ENCODE measurements at places on chromosomes 5 and 9.

GRCh38 chr5:142864290-142865260 lies 94.4 kb downstream of the ARHGAP26 start:
- DNase-seq, result no peak

- no peak for DNase-seq
Observed at GRCh38 chr9:30065888-30066287, 2318.6 kb upstream of the ACO1 start.

DNA sequence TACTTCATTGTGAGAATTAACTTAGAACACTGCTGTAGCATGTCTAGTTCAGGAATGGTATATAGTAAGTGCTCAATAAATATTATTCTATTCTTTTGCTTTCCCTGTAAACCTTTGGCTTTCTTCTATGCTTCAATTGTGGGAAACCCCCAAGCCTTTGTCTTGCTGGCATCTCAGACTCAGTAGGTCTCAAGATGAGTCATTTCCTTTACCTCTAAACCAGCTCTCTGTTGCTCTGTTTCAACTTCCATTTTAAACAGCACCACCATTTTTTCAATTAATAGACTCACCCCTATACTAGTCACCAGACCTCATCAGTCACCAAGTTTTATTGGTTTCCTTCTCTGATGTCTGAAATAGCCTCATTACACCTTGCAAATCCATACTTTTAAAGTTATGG lies 43.5 kb downstream of the DMAC1 start:
- DNase-seq, result no peak

- no peak for DNase-seq
Observed at GRCh38 chr5:116738239-116738614, 163.6 kb upstream of the SEMA6A start.
